ENCODE measurements at places on chromosomes 11 and 22. TPM values are rescaled to one million over a fixed set of nuclear protein-coding genes. Genes with fewer than 3 reads are reported as not detected.

The SLC16A8 gene
- total RNA-seq = not detected

The MMP13 gene
- total RNA-seq = not detected

The CALCA gene
- total RNA-seq = not detected

The NAALADL1 gene
- not detected for total RNA-seq

The MIF gene
- total RNA-seq = 1,511 TPM

Measured in HCT116 (cell line).